ENCODE measurements at places on chromosomes 4 and X.

DNA sequence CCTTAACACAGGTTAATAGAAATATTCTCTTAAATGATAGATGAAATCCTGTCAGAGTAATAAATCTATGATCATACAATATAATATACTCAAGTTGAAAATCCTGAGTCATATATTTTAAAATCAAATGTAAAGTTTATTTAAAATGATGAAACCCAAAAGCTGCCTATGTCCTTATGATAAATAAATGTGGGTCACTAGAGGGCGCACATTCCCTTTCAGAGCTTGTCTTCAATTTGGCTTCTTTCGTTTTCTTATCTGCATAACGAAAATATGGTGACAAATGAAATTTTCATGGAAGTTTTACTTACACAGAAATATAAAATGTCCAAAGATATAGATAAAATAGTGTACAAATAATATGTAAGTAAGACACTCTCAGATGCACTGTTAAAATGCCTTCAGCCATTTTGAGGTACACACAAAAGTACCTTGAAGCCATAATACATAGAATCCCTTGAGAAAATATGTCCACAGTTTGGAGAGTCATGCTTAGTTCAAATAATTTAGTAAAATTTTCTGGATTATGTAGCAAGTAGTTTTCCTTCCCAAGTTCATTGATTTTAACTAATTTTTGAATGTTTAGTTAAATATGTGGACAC, 680.4 kb downstream of the DMD start:
- no peak for DNase-seq

- no peak for DNase-seq
Observed at GRCh38 chrX:132744470-132744869, 214.0 kb downstream of the HS6ST2 start.

GRCh38 chrX:41667631-41668030, 21.1 kb upstream of the GPR34 start:
- no peak for DNase-seq

GRCh38 chr4:156201050-156201449, 247.4 kb upstream of the CTSO start:
- no peak for DNase-seq

- no peak for DNase-seq
Observed at GRCh38 chrX:5490786-5491563, 737.7 kb downstream of the NLGN4X start.

DNA sequence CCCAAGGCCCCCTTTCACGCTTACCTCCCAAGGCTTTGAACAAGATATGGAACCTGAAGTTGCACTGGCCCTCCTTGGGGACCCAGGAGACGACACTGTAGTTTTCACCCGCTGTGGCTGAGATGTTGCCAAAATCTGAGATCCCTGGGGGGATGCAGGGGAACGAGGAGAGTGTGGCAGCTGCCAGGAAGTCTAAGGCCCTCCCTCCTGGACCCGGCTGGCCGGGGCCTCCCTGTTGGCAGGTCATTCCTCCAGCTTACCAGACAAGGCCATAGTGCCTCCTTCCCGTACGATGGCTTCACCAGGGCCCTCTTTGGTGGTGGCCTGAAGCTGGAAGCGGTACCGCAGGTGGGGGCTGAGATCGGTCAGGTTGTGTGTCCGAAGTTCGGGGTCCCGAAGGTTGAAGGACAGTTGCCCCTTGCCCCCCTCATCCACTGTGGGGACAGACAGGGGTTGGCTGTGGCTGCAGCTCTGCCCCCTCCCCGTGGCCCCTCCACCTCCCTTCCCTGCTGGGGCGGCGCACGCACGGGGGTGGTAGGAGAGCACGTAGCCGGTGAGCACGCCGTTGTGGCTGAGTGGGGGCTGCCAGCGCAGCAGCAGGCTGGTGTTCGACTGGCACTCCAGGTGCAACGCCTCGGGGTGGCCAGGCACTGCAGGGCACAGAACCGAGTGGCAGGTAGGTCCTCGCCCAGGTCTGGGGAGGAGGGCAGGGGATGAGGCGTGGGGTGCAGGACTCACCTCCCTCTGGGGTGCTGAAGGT, 21.2 kb downstream of the L1CAM start:
- no peak for DNase-seq

DNA sequence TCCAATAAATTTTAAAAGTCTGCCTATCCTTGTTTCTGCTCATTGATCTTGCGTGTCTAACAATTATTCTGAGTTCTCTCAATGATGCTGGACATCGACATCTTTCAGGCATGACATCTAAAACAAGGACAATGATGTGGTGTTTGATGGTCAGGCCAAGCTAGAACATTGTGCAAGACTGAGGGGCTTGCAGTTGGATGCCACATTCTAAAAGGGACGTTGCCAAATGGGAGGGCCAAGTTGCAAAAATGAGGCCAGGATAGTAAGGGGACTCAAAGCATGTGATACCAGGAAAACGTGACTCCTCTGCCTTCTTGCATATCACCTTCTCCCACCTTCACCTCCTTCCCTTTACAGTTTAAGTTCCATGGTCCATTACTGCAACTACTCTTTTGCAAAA, 29.4 kb upstream of the NSUN7 start:
- no peak for DNase-seq

- no peak for DNase-seq
Observed at GRCh38 chr4:3388471-3389232, 53.1 kb upstream of the HGFAC start.

- DNase-seq: no peak
Observed at GRCh38 chrX:20372533-20372932, 105.8 kb upstream of the RPS6KA3 start.

DNA sequence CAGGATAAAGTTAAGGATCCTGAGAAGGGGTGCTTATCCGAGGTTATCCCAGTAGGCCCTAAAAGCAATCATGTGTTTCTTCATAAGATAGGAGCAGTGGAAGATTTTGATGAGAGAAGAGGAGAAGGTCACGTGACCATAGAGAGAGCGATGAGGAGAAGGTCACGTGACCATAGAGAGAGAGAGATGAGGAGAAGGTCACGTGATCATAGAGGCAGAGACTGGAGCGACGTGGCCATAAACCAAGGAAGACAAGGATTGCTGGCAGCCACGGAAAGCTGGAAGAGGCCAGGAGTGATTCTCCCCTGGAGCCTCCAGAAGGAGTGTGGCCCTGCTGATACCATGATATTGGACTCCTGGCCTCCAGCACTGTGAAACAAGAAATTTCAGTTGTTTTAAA, 38.4 kb upstream of the ZNF518B start:
- no peak for DNase-seq

DNA sequence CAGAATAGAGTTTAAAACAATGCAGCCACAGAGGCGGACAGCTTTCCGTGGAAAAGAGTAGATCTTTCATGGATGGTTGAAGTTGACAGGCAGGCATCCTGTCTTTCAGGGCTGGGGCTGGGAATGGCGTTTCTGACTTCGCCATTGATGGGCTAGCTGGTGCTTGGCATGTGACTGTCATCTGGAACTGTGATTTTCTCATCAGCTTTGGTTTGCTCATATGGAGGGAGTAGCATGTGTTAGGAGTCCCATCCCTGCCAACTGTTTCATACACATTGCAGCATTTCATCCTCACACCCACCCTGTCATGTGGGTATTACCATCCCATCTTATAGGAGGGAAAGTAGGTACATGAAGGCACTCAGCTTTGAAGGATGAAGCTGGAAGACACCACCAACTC, 49.2 kb upstream of the STX18 start:
- DNase-seq: no peak

DNA sequence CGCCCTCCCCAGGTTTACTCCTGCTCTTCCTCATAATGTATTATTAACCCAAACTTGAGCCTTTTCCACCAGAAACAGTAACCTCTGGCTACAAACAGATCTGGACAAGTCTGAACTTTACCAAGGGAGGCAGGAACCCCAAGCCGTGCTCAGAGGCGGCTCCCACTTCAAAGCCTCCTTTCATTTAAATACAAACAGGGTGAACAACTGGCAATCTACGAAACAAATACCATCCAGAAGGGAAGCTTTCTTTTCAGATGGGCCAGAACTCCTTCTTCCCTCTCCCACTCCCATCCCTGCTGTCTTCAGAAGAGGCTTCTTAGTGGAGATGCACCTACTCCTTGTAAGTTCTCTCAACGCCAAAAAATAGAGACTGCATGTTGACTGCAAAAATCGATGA, 2.1 kb upstream of the GPC4 start:
- DNase-seq: no peak

- DNase-seq: no peak
Observed at GRCh38 chrX:109345856-109346255, 136.0 kb downstream of the GUCY2F start.

GRCh38 chr4:14277505-14277904, 650.0 kb upstream of the BOD1L1 start:
- no peak for DNase-seq

DNA sequence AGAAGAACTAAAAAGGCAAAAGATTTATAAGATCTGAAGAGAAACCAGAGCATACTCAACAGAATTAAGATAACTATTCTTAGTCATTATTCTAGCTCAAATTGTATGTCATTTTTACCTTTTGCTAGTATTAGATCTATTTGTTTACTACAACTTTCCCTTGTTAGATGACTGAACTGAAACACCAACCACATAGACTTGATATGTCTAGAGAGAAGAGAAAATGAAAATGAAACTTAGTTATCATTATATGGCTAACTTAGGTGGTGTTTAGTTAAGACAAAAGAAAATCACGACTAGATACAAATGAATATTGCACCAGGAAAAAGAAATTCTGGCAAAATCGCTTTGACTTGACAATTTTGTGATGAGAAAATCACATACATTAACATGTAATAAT, 690.8 kb downstream of the PCDH18 start:
- DNase-seq: no peak

DNA sequence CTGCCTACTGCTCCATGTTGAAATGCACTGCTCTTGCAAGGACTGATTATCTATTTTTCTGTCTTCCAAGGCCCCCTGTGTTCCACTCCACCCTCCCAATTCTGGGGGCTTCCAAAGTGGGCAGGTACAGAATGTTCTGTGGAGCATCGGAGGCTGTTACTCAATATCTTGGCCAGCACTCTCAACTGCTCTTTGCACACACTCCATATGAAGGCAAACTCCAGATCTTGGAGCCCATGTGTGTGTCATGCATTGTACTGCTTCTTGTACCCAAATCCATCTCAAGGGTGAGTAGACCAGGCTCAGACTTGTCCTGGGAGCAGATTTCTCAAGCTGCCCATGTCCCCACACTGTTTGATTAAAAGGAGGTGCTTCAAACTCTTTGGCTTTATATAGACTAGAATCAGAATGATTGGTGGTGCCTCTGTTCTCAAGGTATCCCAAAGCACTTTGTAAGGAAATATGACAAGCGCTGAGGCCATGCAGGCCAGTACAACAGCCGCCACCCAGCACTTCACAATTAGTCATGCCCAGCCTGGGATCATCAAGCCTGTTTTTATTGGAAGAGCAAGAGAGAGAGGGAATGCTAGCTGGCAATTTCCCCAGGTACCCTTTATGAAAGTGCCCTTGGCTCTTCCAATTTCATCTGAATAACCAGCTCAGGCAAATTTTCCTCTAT, 44.3 kb downstream of the AR start:
- no peak for DNase-seq

- DNase-seq: no peak
Observed at GRCh38 chr4:64353904-64354303, 55.3 kb downstream of the TECRL start.

DNA sequence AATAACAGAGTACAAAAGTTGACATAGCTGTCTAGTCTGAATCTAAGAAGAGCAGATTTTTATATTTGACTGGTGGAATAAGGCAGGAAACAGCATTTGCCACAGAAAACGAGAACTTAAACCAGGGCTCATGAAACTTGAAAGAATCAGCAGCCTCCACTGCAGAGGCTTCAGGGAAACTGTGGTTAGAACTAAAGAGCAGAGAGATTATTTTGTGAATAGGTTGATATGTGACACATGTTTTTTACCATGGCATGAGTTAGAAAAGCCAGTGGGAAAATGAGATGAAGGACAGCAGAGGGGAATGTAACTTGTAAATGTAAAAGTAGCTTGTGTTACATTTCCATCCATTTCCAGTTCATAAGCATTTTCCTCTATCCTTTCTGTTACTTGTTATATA, 63.7 kb upstream of the CAMK2D start:
- DNase-seq: no peak

- DNase-seq: no peak
Observed at GRCh38 chrX:75337525-75337924, 63.6 kb downstream of the UPRT start.

- DNase-seq: no peak
Observed at GRCh38 chrX:19545651-19546050, 30.3 kb upstream of the MAP3K15 start.
